Aorta (tissue), 5 donors: ENCODE measurements at places on chromosomes 7 and 10. TPM values are rescaled to one million over a fixed set of nuclear protein-coding genes. Genes with fewer than 3 reads are reported as not detected.

The CYP2W1 gene
- total RNA-seq = not detected

The LRRD1 gene
- 0.51 TPM for total RNA-seq

The GPNMB gene
- total RNA-seq = 129 TPM

The CALHM3 gene
- total RNA-seq = not detected

The CACNA2D1 gene
- 40.5 TPM for total RNA-seq

The TRIM50 gene
- not detected for total RNA-seq

GRCh38 chr7:31518766-31519165 is 4.9 kb downstream of the ITPRID1 start:
- no peaks in the 10 kb centered on the region for H3K36me3 ChIP-seq
- no peak overlapping the region for H3K27ac ChIP-seq
- H3K4me1 ChIP-seq = no peaks in the 10 kb centered on the region
- H3K27me3 ChIP-seq = no peaks in the 10 kb centered on the region
- DNase-seq = no peak

DNA sequence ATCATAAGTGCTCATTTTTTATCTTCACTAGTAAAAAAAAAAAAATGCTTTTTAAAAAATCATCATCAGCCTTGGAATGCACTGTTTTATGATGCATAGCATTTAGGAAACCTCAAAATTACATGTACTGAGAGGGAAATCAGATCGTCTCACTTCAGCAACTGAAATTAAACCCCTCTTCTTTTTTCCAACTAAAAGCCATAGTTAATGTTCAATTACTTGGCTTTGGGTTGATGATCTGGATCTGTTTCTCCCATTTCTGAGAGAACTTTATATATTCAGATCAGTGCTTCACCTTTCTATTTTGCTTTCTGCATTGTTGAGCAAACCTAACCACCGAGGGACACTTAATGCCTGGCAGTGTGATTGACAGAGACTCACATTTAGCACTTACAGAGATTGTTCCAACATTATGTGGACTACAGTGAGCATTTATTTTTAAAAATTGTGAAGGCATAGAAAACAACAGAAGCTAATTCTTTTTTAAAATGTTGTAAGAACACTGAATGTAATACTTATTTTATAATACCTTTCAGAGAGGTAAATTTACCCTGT is 678.4 kb downstream of the PHTF2 start:
- no peaks in the 10 kb centered on the region for H3K36me3 ChIP-seq
- H3K4me3 ChIP-seq = no peak overlapping the region
- no peaks in the 10 kb centered on the region for H3K4me1 ChIP-seq
- H3K27ac ChIP-seq = no peak overlapping the region

DNA sequence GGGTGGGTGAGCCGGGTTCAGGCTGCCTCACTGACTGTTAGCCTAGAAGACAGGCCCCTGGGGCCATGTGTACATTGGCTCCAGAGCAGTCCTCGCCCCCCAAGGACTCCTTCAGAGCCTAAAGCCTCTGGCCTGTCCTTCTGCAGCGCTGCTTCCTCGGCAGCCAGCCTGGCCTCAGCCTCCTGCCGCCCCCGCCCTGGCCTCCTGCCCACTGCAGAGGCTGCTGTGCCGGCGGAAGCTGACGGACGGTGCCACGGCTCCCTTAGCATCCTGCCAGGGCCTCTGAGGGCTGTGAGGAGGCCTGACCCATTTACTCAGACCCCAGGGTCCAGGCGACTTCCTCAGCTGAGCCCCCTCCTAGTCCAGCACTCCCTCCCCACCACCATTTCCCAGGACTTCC is 4.9 kb downstream of the SRRM3 start:
- DNase-seq = no peak
- H3K4me3 ChIP-seq = no peak overlapping the region
- H3K27me3 ChIP-seq = no peaks in the 10 kb centered on the region
- no peaks in the 10 kb centered on the region for H3K36me3 ChIP-seq
- no peaks in the 10 kb centered on the region for H3K4me1 ChIP-seq

- DNase-seq = no peak
- H3K4me3 ChIP-seq = no peak overlapping the region
- H3K27ac ChIP-seq = no peak overlapping the region
- H3K4me1 ChIP-seq = no peaks in the 10 kb centered on the region
- H3K27me3 ChIP-seq = no peaks in the 10 kb centered on the region
- H3K36me3 ChIP-seq = peaks cover 3% of the 10 kb centered on the region
Measured at GRCh38 chr7:137590756-137591305, 247.3 kb upstream of the PTN start.

- DNase-seq = no peak
- no peak overlapping the region for H3K4me3 ChIP-seq
- no peaks in the 10 kb centered on the region for H3K4me1 ChIP-seq
Measured at GRCh38 chr10:28985137-28985885, 303.6 kb upstream of the LYZL1 start.

DNA sequence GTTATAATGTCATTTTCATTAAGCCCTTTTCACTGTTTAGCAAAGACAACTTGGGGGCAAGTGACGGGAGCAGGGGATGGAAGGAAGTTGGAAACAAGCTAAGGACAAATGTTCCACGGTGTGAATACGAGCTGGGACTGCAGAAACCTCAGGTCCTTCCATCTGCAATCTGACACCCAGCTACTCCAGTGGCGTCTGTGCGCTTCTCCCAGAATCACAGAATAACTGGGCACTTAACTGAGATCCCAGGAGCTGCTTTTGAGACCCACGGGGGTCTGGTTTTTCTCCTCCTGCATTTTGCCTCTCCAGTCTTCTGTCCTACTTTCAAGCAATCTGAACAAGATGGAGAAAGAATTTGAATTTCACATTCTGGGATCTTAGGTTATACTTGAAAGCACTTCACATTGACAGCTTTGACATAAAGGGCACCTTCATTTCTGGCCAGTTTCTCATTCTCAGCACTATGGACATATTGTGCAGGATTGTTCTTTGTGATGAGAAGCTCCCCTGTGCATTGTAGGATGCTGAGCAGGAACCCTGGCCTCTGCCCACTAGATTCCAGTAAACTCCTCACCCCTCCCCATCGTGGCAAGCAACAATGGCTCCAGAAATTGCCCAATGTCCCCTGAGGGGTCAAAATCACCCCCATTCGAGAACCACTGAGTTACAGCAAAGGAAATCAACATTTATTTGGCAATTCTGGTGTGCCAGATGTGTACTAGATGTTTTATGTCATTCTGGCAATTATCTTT is 194.1 kb downstream of the CACNB2 start:
- no peaks in the 10 kb centered on the region for H3K36me3 ChIP-seq
- peak overlapping the region; percentile 29 for H3K4me3 ChIP-seq
- no peaks in the 10 kb centered on the region for H3K4me1 ChIP-seq
- no peaks in the 10 kb centered on the region for H3K27me3 ChIP-seq
- peak overlapping the region; percentile 60 for H3K27ac ChIP-seq
- DNase-seq = no peak

GRCh38 chr10:126509182-126509581 is 120.9 kb upstream of the ADAM12 start:
- H3K27ac ChIP-seq = no peak overlapping the region
- no peaks in the 10 kb centered on the region for H3K4me1 ChIP-seq
- no peaks in the 10 kb centered on the region for H3K36me3 ChIP-seq
- H3K4me3 ChIP-seq = no peak overlapping the region

DNA sequence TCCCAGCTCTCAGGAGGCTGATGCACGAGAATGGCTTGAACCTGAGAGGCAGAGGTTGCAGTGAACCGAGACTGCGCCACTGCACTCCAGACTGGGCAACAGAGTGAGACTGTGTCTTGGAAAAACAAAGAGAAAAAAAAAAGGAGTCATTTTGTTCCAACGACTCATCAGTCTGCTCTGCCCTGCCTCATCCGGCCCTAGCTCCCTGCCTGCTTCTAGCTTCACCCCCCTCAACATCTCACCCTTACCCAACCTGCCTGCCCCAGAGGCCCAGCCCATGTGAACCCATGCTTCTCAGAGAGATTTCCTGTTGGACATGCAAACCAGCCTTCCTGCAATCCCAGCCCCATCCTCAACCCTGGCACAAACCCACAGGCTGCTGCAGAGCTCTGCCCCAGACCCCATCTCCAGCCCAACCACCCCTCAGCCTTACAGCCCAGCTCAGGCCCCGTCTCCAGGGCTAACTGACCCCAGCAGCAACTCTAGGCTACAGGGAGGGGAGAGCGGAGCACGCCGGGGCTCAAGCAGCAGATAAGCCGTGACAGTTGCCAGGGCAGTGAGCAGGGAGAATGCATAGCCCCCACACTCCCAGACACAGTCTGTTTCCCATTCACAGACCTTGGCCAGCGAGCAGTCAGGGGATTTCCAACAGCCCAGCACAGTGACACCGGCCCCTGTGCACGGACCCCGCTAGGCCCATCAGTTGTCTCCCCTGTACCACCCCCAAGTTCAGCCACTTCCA is 86.0 kb upstream of the KCTD7 start:
- no peaks in the 10 kb centered on the region for H3K4me1 ChIP-seq
- peaks cover 2% of the 10 kb centered on the region for H3K36me3 ChIP-seq
- no peak for DNase-seq
- H3K27me3 ChIP-seq = no peaks in the 10 kb centered on the region

DNA sequence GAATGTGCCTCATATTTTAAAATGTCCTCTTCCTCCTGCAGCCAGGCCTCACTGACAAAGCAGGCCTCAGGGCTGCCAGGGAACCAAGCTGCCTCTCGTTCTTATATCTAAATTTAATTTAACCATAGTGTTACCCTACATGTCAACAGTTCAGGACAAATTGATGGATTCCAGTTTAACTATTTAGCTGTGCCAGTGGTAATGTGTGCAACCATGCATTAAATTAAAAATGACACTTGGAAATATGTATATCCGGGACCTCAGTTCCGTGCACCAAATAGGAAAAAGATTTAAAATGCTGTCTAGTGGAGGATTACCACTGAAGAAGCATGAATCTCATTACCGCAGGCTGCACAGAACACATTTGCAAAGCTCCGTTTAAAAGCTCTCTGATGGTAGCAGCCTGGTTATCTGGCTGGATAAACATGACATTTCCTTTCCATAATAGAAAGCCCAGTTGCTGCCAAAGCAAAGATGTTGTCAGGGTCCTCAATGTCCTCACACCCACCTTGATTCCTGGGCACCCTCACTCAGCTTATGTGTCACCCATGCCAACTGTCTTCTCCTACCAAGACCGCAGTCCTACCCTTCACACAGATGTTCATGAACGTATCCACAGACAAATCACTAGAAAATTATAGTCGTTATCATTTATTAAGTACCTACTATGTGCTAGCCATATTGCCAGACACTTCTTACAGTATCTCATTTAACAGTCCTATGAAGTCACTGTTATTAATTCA is 73.3 kb upstream of the FRMD4A start:
- no peak for DNase-seq
- no peaks in the 10 kb centered on the region for H3K4me1 ChIP-seq

GRCh38 chr7:30930621-30931020 is 19.0 kb downstream of the AQP1 start:
- H3K27me3 ChIP-seq = no peaks in the 10 kb centered on the region
- H3K4me1 ChIP-seq = no peaks in the 10 kb centered on the region
- H3K27ac ChIP-seq = no peak overlapping the region
- no peaks in the 10 kb centered on the region for H3K36me3 ChIP-seq
- no peak for DNase-seq
- H3K4me3 ChIP-seq = no peak overlapping the region

DNA sequence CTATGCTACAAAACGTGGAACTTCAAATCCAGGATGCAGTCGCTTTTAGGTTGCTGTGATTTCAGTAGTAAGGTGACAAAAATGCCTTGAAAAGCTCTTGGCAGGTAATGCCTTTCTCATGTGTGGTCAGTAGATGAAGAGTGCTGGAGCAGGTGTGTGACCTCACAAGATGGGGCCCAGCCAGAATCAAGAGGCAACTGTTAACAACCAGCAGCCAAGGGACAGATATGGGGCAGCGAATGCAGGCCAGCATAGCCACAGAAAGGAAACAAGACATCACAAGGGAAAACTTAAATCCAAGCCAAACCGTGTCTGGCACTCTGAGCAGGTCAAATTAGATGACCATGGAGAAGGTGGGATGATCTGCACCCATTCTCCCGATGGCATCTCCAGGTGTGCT is 12.3 kb downstream of the HUS1 start:
- H3K27ac ChIP-seq = no peak overlapping the region
- H3K36me3 ChIP-seq = peaks cover 21% of the 10 kb centered on the region
- no peak overlapping the region for H3K4me3 ChIP-seq
- DNase-seq = no peak

DNA sequence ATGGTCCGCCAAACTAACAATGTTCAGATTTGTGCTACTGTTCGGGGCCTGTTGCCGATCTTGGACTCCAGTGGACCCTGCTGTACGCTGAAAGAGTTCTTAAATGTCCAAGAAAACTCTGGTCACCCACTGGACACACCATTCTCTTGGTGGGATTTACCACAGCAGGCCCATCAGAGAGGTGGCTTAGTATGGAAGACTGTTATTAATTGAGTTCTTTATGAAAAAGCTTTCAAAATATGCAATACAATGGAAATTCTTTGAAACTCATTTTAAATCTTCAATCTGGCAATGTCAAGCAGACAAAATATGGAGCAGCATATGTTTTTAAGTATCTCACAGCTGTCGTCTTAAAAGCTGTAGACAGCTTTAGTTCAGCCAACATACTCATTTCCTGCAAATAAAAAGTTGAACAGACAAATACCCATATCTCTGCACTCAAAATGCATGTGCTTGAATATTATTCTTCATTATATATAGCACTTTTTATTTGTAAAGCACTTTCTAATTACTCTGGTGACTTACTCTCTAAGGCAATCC is 37.4 kb upstream of the GRM8 start:
- H3K36me3 ChIP-seq = no peaks in the 10 kb centered on the region
- DNase-seq = no peak
- H3K4me3 ChIP-seq = no peak overlapping the region
- H3K4me1 ChIP-seq = no peaks in the 10 kb centered on the region

DNA sequence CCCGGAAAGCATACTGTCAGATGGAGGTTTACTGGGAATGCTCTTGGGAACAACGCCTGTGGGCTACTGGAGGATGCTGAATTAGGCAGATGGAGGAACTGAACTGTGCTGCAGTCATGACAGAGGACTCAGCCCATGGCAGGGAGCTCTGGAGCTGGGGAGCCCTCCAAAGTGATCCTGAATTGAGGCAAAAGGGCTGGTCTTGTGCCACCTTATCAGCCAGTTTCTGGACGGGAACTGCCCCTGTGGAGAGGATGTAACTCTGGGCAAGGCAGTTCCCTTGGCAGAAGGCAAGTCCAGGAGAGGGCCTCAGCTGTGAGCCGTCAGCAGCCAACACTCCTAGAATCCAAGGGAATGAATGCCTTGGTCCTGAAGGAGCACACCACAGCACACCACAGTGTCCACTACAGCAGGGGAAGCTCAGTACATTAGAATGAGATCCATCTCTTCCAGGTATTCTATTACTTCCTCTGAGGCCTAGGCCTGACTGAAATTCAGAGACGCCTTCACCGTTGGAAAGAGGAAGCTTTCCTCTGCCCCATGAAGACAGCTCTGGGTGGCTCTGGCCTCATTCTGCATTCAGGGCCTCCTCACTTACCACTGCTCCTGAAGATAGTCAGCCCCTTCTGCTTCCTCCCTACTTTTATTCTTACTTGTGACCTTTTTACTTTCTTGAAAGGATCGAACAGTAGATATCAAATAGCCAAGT is 139.6 kb upstream of the GPR26 start:
- no peak overlapping the region for H3K27ac ChIP-seq
- no peak for DNase-seq
- H3K4me3 ChIP-seq = no peak overlapping the region
- no peaks in the 10 kb centered on the region for H3K36me3 ChIP-seq
- no peaks in the 10 kb centered on the region for H3K4me1 ChIP-seq
- H3K27me3 ChIP-seq = no peaks in the 10 kb centered on the region
